ENCODE measurements at places on chromosomes 13 and 19.

DNA sequence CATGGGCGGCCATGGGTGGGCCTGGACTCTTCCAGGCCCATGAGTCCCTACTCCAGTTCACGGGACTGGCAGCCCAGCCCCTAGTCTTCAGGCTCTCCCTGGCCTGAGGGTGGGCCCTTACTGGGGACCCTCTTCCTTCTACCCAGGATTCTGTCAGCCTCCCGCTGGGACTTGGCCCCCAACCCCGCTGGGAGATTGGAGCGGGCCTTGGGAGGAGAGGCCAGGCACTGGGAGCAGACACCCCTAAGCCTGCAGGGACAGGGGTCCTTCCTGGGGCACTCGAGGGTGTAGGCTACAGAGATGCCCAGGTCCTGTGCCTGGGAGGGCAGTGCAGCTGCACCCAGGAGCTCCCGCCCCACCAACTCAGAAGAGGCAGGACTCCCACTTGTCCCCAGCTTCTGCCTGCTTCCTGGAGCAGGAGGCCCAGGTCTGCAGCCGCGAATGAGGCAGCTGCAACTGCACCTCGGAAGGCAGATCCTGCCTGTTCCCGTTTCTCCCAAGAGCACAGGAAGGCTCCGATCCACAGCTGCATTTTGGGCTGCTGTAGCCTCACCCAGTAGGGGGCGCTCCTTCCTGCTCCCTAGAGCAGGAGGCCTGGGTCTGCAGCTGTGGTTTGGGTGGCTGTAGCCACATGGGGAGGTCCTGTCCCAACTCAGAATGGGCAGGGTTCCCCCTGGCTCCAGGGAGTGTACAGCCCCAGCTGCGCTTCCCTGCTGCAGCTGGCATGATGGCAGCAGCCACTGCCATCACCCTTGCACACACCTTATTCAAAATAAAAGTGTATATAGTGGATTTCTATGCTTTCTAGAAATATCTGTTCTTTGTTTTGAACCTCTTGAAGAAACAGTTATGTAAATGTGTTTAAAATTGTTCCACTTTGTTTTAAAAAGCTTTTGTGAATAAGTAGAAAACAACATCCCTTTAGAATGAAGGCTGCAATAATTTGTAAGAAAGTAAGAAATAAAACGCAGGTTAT lies 46.8 kb downstream of the TEX26 start:
- DNase-seq, result peak; percentile 22

DNA sequence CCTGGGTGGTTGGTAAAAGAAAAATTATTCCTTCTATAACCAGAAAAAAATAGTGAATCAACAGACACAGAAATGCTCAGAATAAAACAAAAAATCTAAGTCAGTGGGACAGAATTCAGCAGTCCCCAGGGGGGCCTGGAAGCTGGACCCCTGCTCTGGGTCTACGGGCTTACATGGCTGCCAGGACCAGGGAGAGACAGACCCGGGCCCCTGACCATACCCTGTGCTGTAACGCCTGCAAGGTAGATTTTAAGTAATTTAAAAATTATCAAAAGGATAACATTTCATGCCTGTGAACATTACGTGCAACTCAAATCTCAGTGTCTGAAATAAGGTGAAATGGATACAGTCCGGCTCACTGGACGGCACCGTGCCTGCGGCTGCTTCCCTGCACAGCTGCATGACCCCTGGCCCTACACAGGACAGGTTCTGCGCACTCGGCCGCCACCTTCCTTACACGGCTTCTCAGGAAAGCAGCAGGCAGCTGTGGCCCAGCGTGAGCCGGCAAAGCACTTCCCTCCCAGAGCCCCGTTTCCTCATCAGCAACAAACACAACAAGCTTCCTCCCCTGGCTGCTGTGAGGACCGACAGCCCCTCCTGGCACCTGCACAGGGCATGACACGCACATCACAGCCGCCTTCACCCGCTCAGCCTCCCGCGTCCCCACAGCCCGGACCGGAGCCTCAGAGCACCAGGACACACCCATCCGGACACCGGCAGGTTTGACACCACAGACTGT lies 22.2 kb downstream of the RASA3 start:
- DNase-seq, result peak; percentile 25

GRCh38 chr13:110359840-110360301 lies 52.8 kb downstream of the COL4A2 start:
- no peak for DNase-seq

- no peak for DNase-seq
Measured at GRCh38 chr19:51124729-51125128, at the start of gene SIGLEC9. Gene SIGLEC9, plus strand, starts transcription at chr19:51124906. Its CDS starts 69 bp downstream, at chr19:51124975.

- no peak for DNase-seq
Measured at GRCh38 chr19:35208121-35208520, 20.4 kb downstream of the FAM187B start.

DNA sequence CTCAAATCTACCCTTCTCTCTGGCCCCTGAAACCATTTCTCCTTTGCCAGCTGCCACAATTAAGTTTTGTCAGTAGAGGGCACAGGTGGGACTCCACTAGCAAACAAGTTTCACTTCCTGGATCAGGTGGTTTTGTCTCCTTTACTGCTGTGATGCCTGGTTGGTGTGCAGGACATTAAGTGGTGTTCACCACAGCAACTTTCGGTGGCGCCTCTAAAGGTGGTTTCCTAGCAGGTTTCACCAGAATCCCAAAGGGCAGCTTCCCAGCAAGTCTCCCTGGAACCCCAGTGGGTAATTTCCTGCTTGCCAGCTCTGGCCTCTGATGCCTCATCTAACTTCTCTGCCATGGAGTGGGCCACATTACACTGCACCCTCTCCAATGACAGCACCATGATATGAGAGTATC lies 16.6 kb downstream of the MED4 start:
- DNase-seq, result no peak

GRCh38 chr13:112704308-112705145 lies 14.7 kb downstream of the ATP11A start:
- DNase-seq, result no peak

DNA sequence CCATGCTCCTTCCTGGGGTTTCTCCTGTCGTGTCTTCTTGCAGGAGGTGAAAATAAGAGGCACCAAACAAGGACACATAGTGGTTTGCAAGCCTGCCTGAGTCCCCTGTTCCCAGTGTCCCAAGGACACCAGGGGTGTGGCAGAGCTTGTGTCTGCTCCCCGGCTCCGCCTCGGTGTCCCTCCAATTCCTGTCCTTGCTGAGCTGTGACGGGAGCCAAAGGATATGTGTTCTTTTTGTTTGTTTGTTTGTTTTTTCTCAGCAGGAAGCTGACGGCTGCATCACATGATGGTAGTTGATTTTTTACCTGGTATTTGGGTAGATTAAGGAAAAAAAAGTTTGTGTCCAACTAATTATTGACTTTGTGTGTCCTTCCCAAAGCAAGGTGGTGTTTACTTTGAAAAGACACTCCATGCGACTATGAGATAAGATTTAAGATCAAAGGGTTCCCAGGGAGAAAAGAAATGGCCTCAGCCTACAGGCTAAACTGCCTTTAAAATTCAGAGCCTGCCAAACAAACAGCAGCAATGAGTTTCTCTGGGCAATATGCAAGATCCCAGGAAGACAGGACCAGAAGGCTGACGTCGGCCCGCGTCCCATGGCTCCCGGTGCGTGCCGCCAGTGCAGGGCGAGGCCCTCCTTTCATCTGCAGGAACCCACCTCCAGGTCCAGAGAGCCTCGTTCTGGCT lies 50.8 kb upstream of the XPO4 start:
- no peak for DNase-seq

DNA sequence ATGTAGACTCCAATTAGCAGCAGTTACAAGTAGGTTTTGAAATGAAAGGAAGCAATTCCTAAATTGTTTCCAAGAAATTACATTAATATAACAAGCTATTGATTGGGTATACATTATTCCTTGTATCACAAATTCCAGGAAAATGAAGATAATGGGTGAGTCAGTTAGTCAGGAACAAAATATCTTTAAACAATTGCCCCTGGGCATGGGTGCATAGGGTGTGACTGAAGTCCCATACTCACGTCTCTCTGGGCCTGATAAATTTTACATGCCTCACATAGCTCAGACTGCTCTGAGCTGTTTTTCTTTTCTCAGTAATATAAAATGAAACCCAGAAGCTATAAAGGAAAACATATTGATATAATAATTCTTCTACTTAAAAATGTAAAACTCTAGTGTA lies 87.8 kb downstream of the FNDC3A start:
- DNase-seq, result no peak

- DNase-seq, result no peak
Measured at GRCh38 chr13:38577048-38577447, 109.8 kb upstream of the FREM2 start.

GRCh38 chr19:21581646-21582240 lies 76.3 kb downstream of the ZNF429 start:
- DNase-seq, result no peak
